ENCODE measurements at places on chromosomes 6 and 20.
A peak's percentile ranks its signal among the peaks of the same experiment; 100 is the strongest.

GRCh38 chr20:19583532-19584175 lies 174.4 kb upstream of the RIN2 start:
- DNase-seq, result peak; percentile 30

- DNase-seq, result no peak
Observed at GRCh38 chr6:139364302-139364981, 10.0 kb downstream of the CITED2 start.

DNA sequence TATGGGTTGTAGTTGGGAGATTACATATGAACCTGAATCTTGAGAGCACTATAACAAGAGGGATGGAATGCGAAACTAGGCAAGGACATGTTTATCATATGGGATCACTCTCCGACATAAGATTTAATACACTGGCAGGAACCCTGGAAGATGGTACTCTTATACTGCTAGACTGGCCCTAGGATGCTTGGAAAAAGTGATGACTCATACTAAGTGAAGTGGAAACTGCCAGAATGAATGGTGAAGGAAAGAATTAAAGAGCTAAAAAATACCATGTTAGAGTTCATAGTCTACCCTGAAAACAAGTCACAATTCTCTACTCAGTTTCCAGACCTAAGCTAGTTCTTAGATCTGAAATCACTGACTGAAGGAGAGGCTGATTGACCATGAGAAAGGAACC lies 45.5 kb upstream of the THEMIS start:
- no peak for DNase-seq

- DNase-seq, result no peak
Observed at GRCh38 chr6:14194483-14194882, 76.9 kb downstream of the CD83 start.

DNA sequence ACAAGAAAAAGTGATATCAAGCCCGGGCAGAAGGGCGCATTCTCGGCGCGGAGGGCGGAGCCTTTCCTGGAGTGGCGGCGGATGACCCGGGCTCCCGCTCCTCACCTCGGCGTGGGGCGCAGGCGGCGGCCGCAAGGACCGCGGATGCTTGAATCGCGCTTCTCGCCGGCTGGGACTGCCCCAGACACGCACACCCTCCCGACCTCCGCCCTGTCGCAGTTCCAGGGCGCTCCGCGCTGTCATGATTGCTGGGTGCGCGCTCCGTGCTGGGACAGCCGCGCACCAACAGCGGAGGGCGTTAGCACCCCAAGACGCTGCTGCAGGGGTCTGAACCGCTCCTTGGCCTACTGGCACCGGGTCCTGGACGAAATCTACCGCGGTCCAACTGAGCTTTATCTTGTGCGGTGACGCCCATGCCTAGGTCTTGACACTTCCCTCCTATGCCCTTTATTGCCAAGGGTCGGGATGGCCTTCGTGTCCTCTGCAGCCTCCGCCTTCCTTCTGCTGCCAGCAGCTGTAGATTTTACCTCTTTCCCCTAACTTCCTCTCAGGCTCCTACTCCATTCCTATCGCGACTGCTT lies 43.3 kb downstream of the IRAK1BP1 start:
- DNase-seq, result peak; percentile 13

All from stimulated activated CD8-positive, alpha-beta memory T cell treated with anti-CD3 and anti-CD28 coated beads, Interleukin-15, amount 100 ng/mL, for 48 hours (primary cell).